ENCODE measurements at places on chromosomes 1 and 21.

GRCh38 chr1:10679496-10680220, 116.8 kb downstream of the CASZ1 start:
- peak; percentile 22 for DNase-seq

DNA sequence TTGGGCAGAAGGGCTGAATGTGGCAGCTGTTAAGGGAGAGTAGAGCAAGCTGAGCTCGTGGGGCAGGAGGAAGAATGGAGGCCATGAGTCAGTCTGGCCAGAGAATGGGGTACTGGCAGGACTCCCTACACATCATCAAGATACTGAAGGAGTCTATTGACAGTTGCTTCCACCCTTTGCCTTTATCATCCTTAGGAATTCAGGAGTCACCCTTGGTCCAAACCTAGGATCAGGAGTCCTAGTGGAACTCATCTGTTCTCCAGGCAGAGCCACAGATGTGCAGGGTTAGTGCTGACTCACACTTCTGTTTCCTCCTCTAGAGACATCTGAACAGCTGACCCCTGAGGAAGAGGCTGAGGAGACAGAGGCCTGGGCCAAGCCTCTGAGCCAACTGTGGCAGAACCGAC, 18.7 kb upstream of the ST3GAL3 start:
- no peak for DNase-seq

GRCh38 chr1:68473060-68473459, 23.3 kb upstream of the RPE65 start:
- no peak for DNase-seq

DNA sequence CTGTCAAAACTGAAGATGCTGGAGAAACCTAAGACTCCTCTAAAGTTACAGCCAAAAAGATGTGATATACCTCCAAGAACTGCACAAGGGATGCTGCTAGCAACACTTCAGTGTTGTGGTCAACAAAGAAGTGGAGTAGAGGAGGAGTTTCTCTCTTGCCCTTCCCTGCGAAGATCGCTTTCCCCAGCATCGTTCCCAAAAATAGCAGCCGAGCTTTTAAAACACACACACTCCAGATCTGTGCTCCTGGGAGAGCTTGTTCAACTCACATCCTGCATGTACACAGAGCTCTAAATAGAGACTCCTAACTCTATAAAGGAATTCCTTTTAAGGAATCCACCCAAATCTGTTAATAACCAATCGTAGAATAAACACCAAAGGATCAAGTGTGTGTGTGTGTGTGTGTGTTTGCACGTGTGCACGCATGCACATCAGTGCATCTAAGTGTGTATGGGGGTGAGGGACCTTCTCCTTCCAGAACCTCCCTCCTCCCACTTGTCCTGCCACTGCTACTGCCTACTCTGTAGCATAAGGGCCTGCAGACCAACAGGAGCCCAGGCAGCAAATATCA, 58.5 kb downstream of the PSMG1 start:
- peak; percentile 33 for DNase-seq

- DNase-seq, result no peak
Measured at GRCh38 chr21:16185766-16186165, 456.0 kb downstream of the USP25 start.

- DNase-seq, result no peak
Measured at GRCh38 chr1:73839922-73840321, 358.1 kb downstream of the LRRIQ3 start.
